Kidney glomerular epithelial cell (primary cell): ENCODE measurements at places on chromosomes 2 and 18.
A peak's percentile ranks its signal among the peaks of the same experiment; 100 is the strongest.

GRCh38 chr18:21903709-21904108 lies 163.1 kb downstream of the MIB1 start:
- DNase-seq: no peak

DNA sequence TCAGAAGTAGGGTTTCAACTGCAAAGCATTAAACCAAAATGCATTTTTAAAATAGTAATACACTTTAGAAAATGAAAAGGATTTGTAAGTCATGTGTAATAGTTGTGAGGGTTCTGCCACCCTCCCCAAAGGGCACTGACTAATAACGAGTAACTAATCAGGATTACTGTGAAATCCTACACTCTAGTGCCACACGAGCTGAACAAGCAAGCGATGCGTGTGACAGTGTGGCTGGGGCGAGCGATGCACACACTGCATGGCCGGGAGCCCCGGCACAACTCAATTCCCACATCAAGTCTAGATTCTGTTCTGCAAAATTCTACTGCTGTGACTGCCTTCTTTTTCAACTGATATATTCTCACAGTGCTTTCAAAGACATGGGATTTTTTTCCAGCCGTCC lies 156.4 kb downstream of the SEPTIN10 start:
- DNase-seq: no peak

DNA sequence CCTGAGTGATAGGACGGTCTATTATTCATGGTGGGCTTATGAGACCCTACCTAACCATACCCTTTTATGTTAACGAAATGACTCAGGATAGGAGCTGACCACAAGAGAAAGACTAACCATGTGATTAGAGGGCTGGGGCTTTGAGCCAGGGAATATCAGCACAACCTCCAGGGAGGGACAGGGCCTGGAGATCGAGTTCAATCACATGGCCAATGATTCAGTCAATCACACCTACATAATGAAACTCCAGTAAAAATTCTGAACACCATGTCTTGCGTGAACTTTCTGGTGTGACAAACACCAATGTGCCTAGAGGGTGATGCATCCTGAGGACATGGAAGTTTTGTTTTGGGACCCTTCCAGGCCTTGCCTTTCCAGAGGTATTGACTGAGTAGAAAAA lies 2.2 kb upstream of the TEX51 start:
- no peak for DNase-seq

GRCh38 chr2:155574941-155575340 lies 757.6 kb downstream of the NR4A2 start:
- no peak for DNase-seq

GRCh38 chr2:179954026-179954425 lies 53.1 kb downstream of the CWC22 start:
- no peak for DNase-seq

- no peak for DNase-seq
These were observed 30.6 kb upstream of the CREB1 start for GRCh38 chr2:207499114-207499513.

- no peak for DNase-seq
These were observed 37.4 kb upstream of the ALPP start for GRCh38 chr2:232341061-232341738.

GRCh38 chr2:65731476-65731875 lies 299.1 kb upstream of the SPRED2 start:
- no peak for DNase-seq

- no peak for DNase-seq
These were observed 48.4 kb upstream of the NEMP2 start for GRCh38 chr2:190582736-190583506.

DNA sequence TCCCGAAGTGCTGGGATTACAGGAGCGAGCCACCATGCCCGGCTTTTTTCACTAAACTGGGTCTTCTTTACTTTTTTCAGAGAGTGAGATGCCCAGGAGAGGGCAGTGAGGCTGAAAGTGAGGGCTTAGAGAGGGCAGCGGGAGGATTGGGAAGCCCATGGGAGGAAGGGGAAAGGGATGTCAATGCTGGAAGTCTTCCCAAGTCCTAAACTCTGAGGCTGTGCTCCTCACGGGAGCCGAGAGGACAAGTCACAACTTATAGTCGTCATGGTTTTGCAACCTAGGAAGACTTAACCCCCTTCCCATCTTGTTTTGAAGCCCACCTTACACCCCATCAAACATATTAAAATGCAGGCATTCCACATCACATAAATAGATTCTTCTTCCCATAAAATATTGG lies 15.1 kb upstream of the MEP1B start:
- no peak for DNase-seq

- no peak for DNase-seq
These were observed 32.2 kb downstream of the ZNF532 start for GRCh38 chr18:58896734-58897508.

GRCh38 chr2:168084288-168084687 lies 163.1 kb downstream of the STK39 start:
- no peak for DNase-seq

- DNase-seq: no peak
These were observed 9.5 kb downstream of the DGKD start for GRCh38 chr2:233363744-233364235.

- DNase-seq: no peak
These were observed 16.1 kb downstream of the COLEC11 start for GRCh38 chr2:3610881-3611505.

DNA sequence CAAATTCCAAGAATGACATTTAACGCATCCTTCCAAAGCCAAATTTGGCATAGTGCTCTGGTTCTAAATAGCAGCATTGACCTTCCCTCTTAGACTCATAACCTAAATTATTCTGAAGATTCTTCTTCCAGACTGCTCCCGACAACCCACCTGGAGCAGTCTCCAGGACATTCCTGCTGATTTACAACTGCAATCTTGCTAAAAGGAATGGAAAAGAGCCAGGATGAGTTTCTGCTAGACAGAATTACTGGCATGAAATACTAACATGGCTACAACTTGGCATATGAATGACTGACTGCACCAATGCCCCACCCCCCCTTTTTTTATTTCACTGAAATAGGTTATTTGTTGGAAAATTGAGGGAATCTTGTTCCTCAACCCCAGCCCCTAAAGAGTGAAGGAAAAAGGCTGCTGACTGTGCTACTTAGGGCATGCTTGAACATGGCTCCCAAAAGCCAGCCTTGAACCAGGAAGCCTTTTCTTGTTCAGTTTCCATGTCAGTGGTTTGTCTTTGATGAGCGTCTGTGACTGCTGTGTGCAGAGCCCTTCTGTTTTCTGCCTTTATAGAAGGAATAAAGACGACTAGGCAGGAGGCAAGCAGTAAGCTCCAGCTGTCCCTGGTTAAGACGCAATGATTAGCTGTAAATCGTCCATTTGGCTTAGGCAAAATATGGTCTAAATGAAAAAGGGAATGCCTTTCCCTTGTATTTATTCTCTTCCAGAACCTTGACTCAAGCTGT lies 47.4 kb upstream of the ITGB6 start:
- DNase-seq: no peak

DNA sequence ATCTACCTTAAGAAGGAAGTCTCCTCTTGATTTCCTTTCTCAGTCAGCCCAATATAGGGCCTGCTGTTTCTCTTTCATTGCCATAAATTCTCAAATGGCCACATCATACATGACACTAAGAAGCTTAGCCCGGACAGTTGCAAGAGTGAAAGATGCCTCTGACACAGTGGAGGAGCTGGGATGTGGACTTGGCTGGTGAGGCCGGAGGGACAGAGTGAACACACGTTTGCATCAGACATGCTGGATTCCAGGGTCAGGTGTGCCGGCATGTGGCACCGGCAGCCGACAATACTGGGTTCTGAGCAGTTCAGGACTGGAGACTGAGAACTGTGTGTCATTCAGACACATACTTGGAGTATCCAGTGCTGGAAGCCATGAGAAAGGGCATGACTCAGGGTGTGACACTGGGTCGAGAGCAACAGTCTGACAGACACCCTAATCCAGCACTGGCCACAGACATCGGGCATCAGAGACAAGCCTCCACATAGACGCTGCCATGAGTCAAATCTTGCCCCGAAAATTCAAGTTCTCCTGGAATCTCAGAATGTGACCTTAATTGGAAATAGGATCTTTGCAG lies 31.4 kb downstream of the TIMM21 start:
- DNase-seq: no peak

- peak; percentile 44 for DNase-seq
These were observed 66.2 kb downstream of the HNMT start for GRCh38 chr2:138030459-138030858.

- DNase-seq: no peak
These were observed 104.7 kb downstream of the ALK start for GRCh38 chr2:29816651-29817050.

GRCh38 chr2:130393318-130393910 lies 37.6 kb downstream of the PTPN18 start:
- peak; percentile 66 for DNase-seq

DNA sequence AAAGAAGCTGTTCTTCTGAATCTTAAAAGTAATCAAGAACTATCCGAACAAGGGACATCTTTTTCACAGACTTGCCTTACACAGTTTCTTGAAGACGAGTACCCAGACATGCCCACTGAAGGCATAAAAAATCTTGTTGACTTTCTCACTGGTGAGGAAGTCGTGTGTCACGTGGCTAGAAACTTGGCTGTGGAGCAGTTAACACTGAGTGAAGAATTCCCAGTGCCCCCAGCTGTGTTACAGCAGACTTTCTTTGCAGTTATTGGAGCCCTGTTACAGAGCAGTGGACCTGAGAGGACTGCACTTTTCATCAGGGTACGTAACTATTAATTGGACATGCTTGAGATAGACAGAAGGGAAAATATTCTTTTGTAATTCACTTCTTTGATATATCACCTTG lies 2.4 kb downstream of the MRPL44 start:
- DNase-seq: peak; percentile 17

GRCh38 chr2:100446696-100447095 lies 23.6 kb upstream of the NMS start:
- peak; percentile 81 for DNase-seq

GRCh38 chr2:106336737-106337136 lies 131.5 kb downstream of the RGPD3 start:
- DNase-seq: no peak

DNA sequence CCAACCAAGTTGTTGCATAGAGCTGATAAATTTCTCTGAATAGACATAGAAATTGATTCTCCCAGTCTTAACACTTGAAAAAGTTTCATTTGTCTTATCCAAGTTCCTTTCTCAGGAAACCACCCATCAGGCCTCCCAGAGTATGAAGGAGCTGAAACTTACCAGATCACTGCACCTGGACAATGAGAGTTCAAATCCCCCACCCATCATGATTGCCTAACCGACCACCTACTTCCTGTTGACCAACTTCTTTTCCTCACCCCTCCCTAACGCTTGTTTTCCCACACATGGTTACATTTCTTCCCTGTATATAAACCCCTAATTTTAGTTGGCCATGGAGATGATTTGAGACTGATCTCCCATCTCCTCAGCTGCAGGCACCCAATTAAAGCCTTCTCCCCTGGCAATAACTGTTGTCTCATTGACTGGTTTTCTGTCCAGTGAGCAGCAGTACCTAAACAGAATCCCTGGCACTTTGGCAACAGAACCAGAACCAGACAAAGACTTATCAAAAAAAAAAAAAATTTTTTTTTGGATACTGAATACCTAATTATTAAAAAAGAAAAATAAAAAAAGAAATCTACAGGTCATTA lies 103.0 kb downstream of the SPIRE1 start:
- DNase-seq: no peak

DNA sequence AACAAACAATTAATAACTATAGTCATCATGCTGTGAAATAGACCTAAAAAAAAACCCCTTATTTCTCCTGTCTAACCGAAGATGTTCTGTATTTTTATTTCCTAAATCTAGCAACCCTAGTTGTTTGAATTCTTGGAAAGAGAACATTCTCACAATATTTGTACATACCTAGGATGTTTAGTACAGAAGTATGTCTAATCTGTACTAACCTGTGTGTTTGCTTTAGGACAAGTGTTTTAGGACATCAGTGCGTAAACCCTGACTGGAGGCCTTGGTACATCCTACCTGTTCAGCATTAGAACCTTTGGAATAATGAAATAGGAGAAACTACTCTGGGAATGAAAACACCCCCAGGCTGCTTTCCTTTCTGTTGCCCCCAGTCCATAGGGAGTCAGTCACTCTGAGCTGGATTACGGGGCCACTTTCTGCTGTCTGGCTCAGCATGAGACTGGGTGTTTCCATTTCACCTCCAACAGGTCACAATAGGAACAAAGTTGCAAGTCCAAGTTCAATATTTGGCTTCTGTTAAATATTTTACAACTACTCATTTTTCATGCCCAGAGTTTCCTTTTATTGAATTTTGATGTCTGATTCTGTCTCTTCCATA lies 114.7 kb downstream of the MTX2 start:
- DNase-seq: no peak

DNA sequence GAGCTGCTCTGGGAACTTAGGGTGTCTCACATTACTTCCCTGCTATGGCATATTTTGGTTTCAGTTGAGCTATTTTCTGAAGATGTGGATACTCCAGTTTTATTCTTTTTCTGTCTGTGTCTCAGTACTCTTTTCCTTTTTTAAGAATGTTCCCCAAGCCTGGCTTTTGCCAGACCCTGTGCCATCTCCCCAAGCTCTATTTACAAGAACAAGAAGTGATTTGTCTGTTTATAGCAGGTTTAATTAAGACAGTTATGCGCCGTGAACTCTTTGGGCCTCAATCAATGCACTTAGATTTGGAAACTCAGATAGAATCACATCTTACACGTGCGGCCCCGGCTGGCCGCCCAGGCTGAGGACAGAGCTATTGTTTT lies 8.9 kb upstream of the SATB2 start:
- no peak for DNase-seq

DNA sequence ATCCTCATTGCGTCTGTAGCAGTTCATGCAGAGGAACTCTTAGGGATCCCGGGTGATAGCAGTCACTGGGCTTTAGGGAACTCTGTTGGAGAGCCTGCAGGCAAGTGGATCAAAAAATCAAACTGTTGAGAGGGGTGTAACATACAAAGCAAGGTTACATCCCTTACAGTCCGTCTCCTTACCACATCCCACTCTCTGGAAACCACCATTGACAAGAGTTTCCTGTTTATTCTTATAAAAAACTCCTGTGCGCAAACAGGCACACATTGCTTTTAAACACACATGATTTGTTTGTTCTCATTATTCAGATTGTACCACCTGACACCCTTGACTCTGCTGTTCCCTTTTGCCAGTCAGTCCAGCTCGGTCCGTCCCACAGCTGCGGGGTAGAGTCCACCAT lies 137.7 kb downstream of the LTBP1 start:
- no peak for DNase-seq

DNA sequence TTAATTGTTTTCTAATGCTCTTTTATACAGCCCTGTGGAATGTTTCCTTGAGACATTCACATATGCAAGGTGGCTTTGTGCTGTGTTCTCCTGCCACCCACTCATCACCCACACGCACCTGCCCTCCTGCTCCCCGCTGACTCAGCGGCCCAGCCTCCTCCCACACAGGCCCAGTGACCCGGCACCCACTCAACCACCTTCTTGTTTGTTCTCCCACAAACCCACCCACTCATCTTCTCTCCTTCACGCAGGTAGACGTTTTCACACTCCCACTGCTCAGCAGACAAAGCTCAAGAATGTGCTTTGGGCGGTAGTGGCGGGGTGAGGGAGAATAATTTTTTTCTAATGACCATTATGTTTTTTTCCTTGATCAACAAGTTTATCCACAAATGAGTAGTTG lies 28.6 kb upstream of the NEMP2 start:
- peak; percentile 46 for DNase-seq

- DNase-seq: peak; percentile 34
These were observed 25.4 kb downstream of the SLC40A1 start for GRCh38 chr2:189555232-189555631.
